ENCODE measurements at places on chromosomes 5 and 9.
A peak's percentile ranks its signal among the peaks of the same experiment; 100 is the strongest.

GRCh38 chr5:67636091-67636490 is 439.5 kb upstream of the CD180 start:
- no peak for DNase-seq

DNA sequence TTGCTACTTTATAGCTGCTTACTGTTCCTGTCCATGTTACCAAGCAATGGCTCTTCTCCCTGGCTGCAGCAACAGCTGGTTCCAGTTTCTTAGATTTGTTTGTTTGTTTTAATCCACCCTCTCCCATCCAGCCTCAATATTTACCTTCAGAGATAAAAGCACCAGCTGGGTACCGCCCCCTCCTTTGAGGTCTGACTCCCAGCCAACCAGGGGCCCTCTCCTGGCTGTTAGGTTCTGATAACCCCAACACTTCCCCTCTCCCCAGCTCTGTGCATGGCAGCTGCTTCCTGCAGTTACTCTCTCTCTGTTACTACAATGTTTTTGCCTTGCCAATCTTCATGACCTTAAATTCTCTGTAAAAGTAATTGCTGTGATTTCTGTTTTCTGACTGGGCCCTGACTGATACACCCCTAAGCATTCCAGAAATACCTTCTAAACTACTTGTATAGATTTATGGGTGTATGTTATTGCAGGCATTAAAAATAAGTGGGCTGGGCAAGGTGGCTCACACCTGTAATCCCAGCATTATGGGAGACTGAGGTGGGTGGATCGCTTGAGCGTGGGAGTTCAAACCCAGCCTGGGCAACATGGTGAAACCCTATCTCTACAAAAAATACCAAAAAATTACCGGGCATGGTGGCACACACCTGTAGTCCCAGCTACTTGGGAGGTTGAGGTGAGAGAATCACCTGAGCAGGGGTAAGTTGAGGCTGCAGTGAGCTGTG is 2.6 kb upstream of the GCNT1 start:
- peak; percentile 31 for DNase-seq

DNA sequence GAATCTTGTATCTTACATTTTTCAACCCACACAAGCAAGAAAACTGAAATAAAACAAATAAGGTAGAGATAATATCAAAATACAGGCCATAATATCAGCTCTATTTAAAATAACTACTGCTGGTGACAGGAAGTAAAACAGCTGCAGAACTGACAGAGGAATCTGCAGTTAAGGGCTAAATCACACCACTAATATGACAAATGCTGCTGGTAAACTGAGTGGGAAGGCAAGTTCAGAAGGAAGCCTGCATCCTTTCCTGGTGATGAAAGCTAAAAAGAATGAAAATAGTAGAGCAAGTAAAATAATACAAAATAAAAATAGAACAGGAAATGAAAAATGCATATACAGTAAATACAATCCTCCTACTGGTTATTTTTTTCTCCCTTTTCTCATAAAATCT is 1293.7 kb upstream of the C9orf72 start:
- DNase-seq = no peak

DNA sequence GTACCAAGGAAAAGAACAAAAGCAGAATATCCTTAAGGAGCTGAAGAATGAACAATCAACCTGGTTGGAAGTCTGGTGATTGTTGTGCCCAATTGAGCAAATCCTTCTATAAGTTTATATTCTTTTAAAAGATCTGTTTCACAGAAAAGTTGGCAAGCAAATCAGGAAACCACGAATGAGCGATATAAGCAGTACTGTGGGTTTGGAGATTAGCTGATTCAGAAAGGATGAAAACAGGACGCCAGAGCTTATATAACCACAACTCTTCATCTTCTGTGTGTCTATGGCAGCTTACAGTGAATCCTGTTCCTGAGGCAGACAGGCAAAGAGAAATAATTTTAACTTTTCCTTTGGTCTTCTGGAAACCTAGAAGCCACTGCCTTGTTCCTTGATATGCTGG is 61.7 kb downstream of the SLC38A9 start:
- DNase-seq = no peak

DNA sequence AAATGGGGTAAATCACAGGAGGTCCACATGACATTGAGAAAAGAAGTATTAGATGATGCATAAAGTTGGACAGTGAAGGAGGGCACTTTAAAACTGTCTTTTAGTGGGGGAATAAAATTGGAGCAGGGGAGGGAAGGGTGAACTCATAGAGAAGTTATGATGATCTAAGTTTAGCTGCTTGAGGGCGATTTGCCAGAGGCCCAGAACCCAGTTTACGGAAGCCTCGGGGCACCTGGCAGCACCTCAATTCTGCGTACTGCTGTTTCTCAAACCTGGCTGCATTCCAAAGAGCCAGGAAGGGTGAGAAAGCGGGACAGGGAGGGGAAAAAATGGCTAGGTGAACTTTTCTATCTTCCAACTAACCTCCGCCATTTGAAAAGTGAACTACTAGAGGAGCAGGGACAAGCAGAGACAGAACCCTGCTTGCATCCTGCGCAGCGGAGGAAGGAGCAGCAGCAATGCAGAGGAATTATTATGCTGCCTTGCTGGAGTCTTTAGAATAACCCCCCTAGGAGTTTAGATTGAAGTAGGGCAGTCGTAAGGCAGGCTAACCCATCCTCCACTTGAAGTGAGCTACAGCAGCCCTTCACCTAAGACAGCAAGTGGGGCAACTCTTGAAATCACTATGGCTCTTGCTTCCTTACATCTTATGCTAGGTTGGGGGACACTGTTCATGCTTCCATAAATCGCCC is 316.8 kb downstream of the BRINP1 start:
- DNase-seq = no peak

DNA sequence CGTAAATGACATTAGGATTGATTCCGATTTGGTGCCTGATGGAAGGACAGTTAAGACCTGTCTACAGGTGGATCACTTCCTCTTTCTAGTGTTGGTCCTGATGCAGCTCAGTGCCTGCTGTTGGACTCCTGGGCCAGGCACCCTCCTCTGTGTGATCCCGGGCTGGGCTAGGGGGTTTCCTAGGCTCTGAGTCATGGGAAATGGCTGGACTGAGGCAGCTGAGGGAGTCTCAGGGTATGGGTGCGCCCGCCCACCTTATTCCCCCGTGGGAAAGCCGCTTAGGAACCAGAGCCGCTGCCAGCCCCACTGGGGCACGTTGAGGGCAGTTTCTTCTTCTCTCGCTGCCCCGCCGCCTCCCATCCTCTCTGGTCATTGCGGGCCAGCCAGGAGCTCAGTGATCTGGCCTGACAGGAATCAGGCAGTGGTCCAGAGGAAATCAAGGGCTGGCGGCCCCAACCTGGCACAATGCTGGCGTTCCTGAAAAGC is 12.9 kb downstream of the TCF7 start:
- DNase-seq = no peak

DNA sequence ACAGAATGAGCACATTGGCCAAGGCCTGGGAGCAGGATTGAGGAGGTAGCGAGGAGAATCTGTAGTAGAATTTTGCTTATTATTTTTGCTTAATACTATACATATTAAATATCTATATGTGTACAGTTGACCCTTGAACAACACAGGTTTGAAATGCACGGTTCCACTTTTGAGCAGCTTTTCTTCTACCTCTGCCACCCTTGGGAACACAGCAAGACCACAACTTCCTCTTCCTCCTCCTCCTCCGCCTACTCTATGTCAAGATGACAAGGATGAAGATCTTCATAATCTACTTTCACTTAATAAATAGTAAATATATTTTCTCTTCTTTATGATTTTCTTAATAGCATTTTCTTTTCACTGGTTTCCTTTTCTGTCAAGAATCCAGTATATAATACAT is 541.4 kb downstream of the KCTD16 start:
- no peak for DNase-seq

DNA sequence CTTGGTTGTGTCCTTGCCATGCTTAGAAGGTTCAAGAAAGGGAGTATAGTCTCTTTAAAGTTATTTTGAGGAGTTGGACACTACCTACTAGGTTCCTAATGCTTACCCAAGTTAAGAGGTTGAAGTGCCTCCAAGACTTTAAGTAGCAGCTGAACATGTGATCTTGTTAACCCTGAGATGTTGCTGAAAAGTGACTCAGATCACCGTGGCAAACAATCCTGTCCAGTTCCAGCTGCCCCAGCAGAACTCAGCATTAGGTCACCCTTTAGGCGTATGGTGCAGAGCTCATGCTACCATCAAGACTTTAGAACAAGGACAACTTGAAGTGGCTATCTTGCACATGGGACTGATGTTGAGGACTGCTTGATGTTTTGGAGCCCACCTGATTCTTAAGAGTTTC is 22.5 kb downstream of the ZNF462 start:
- DNase-seq = no peak

- no peak for DNase-seq
Measured at GRCh38 chr5:160262151-160263074, 33.1 kb downstream of the FABP6 start.

DNA sequence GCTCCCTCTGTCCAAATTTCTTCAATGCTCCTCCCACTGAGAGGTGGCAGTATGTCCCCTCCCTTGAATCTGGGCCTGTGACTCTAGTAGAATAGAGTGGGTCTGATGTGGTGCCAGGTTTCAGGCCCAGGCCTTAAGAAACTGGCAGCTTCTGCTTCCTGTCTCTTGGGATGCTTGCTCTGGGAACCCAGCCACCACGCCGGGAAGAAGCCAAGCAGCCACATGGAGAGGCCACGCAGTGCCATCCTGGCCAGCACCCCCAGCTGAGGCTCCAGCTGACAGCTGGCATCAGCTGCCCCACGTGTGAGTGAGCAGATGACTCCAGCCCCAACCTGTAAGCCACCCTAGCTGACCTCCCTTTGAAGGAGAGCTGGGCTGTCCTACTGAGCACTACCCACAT is 7.3 kb upstream of the TSPAN17 start:
- DNase-seq = no peak

- no peak for DNase-seq
Measured at GRCh38 chr9:135065151-135065550, 22.3 kb upstream of the OLFM1 start.

DNA sequence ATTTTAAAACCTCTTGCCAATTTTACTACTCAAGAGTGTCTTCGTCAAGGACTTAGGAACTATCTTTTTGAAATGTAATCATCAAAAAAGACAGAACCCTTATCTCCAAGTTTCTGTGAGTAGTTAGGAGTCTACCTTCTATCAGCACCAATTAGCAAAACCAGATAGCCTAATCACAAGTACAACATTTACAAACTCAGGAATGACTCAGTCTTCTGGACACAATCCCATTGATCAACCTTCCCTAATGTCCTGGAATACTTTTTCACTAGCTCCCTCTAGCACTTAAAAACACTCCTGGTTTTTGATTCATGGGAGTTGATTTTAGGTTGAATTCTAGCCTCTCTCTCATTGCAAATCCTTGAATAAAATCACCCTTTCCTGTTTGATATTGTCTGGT is 680.7 kb downstream of the PRR16 start:
- DNase-seq = no peak

DNA sequence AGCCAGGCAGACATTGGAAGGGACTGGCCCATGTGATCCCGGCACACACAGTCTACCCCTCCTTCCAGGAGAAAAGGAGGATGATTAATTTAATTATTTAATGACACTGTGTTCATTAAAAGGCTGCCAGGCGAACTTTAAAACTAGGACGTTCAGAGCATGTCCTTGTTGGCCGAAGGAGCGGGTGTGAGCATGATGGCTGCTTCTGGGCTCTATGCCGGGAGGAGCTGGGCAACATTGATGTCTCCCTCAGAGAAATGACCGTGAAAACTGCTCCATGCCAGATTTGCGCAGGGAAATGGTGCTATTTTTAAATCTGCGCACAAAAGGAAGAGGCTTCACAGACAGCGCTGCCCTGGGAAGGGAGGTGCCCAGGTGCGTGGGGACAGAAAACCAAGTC is 284.9 kb upstream of the IRX4 start:
- no peak for DNase-seq

DNA sequence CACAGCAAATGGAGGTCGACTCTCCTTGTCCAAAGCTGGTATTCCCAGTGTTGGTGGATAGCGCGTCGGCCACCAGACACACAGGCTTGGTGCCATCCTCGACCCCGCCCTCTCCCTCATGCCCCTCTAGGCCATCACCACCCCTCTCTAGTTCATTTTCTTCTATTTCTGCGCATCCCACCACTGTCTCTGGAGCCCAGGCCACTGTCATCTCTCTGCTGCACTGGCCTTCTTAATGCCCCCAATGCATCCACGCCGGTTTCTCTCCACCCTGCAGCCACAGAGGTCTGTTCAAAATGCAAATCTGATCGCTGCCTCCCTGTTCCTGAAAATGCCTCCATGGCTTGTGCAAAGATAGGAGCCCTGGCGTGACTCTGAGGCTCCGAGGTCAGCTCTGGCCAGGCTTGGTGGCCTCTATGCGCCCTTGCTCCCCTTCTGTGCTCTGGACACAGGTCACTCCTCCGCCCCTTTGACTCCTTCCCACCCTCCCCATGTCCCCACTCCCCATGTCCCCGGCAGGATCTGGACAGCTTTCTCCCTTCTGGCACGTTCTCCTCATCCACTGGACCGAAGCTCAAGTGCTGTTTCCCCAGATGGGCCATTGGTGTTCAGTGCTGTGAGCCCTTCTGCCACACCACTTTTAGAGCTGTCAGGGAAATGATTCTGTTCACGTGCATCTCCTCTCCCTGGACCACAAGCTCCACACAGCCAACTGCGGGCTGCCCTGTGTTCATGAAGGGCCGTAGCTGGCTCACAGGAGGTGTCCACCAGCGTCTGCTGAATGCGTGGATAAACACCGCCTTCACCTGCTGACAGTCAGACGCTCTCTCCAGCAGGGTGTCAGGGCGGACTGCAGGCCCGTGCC is 59.5 kb upstream of the RNF130 start:
- no peak for DNase-seq

DNA sequence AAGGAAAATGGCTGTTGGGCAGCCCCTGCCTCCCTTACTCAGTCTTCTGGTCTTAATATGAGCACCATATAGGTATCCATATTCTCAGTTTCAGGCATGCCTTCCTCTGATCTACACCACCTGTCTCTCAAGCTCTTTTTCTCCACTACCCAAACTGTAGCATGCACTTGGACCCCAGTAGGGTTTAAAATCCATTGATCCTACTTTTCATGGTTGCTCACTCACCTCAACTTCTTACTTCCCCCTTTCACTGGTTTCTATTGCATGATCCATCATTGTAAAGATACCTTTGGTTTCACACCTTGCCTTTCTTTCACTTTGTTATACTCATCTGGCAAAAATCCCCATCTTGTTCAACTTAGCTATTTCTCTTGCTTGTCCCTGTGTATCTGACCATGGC is 159.4 kb downstream of the KDM4C start:
- no peak for DNase-seq

- DNase-seq = no peak
Measured at GRCh38 chr5:136734628-136735027, 369.3 kb upstream of the TRPC7 start.

- DNase-seq = no peak
Measured at GRCh38 chr5:127941646-127942045, 141.9 kb upstream of the SLC12A2 start.

DNA sequence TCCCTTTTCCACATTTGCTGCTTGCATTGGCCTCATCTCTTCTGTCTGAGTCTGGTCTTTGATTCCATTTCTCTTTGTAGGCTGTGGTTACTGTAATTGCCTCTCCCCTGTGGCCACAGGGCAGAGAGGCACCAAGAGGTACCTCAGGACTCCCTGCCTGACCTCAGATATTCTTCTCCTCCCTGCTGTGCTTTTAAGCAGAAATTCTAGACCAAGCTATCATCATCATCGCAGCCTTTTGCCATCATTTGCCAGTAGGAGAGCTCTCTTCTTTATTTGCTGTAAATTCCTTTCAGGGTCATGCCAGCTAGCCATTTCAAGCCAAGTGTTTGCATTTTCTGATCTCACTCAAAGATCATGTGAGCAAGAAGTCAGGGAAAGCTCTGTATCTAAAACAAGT is 369.6 kb downstream of the ICE1 start:
- no peak for DNase-seq

- DNase-seq = no peak
Measured at GRCh38 chr5:40603378-40603777, 76.3 kb upstream of the PTGER4 start.

- DNase-seq = no peak
Measured at GRCh38 chr9:17322882-17323864, 188.3 kb downstream of the CNTLN start.

Data from activated effector memory CD4-positive, alpha-beta T cell treated with Interleukin-2 at 50 U/mL for 16 hours (primary cell).